Ascending aorta (tissue), 2 donors: ENCODE measurements at places on chromosomes 3 and 15.

- no peak for DNase-seq
These were observed 152.3 kb downstream of the CACNA1D start for GRCh38 chr3:53646723-53647122.

GRCh38 chr15:68993276-68993675 lies 21.2 kb upstream of the NOX5 start:
- no peak for DNase-seq

DNA sequence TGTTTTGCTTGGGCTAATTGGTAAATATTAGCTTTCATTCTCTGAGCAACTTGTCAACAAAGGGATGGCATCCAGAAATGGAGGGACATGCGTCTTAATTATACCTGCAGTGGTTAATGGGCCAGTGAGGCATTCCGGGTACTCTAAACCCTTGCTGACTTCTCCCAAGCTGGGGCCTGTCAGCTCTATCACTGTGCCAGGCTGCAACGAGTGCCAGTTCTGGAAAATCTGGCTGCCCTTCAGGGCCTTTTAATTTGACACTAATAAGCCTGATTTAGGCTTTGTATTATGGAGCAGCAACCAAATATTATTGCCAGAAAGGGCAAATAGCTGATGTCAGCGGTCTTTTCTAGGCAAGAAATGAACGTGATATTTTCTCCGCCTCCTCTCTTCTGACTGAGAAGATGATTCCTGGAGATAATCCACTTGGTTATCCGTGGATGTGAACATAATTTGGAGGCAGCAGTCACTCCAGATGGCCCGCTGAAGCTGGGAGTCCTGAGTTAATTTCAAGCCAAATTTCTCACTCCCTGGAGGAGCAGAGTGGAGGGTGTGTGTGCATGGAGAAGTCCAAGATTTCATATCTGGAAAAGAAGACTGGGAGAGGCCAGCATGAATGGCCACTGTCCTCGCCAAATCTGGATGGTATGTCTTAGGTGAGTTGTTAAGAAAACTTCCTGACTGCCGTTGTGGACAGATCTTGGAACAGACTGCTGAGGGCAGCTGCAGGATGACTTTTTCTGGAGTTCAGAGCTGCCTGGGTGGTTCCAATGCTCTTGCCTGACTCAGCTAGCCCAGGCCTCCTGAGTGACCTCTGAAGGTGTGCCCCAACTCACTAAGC lies 44.4 kb upstream of the PSMD6 start:
- DNase-seq = no peak

DNA sequence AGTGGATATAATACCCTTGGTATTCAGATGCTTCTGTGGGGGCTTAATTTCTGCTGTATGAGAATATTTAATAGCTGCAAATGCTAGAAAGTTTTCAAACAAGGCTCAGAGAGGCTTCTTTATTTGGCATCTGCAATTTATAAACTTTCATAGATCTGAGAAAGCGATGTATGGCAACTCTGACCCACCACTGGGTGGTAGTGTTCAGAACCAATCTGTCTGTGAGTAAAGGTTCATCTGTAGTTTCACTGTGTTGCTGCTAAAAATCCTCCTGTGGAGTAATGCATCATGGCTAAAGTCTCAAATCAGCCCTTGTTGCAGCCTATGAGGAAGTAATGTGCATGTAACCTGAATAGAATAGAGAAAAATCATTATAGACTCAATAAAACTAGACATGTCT lies 47.4 kb downstream of the CLSTN2 start:
- no peak for DNase-seq

DNA sequence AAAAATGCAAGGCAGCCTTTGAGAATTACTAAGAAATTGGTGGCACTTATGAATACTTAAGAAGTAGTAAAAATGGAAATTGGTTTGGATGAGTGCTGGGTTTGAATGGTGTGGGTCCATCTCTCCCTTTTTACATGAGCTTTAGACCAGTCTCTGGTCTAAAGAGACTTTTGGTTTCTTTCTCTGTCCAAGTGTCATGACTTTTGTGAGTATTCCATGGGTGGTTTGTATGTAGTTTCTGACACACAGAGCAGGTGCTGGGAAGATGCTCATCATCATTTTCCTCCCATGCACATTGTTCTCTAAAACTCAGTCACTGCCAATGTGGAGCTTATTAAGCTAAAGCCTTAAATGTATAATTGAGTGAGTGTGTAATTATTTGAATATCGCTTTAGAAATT lies 63.5 kb downstream of the KAT2B start:
- DNase-seq = no peak

- no peak for DNase-seq
These were observed 56.5 kb downstream of the CLDN11 start for GRCh38 chr3:170475092-170475685.
